ENCODE measurements at places on chromosomes 16 and 17. TPM values are rescaled to one million over a fixed set of nuclear protein-coding genes. Genes with fewer than 3 reads are reported as not detected.

The TVP23C gene
- total RNA-seq = 46.2 TPM

The WNK4 gene
- total RNA-seq = 11.4 TPM

The SLC13A2 gene
- 1.9 TPM for total RNA-seq

The TMC5 gene
- 1.1 TPM for total RNA-seq

The CA4 gene
- total RNA-seq = 18.9 TPM

The ATAD5 gene
- total RNA-seq = 4.1 TPM

The JPT2 gene
- total RNA-seq = 44.8 TPM

The RNF167 gene
- total RNA-seq = 33.1 TPM

The SEPTIN12 gene
- total RNA-seq = not detected

The CTDNEP1 gene
- total RNA-seq = 77.3 TPM

The CCL14 gene
- total RNA-seq = 6.8 TPM

The EVPLL gene
- total RNA-seq = 1.9 TPM

The RDM1 gene
- total RNA-seq = 0.93 TPM

The SLC22A31 gene
- total RNA-seq = 0.47 TPM

The GFAP gene
- 0.29 TPM for total RNA-seq

The CEP112 gene
- total RNA-seq = 19.3 TPM

Measured in metanephros (tissue), 2 donors.